ENCODE measurements at places on chromosomes 12 and 14. TPM values are rescaled to one million over a fixed set of nuclear protein-coding genes. Genes with fewer than 3 reads are reported as not detected.

Gene INSM2
- not detected for total RNA-seq

Gene CDKN3
- total RNA-seq: 1.6 TPM

Gene OR6C2
- not detected for total RNA-seq

Gene CFAP54
- 0.93 TPM for total RNA-seq

- no peak for DNase-seq
- H3K27ac ChIP-seq: no peak overlapping the region
- no peaks in the 10 kb centered on the region for H3K27me3 ChIP-seq
- no peaks in the 10 kb centered on the region for H3K36me3 ChIP-seq
- H3K4me3 ChIP-seq: no peak overlapping the region
Observed at GRCh38 chr14:104221071-104221625, 82.8 kb downstream of the KIF26A start.

- DNase-seq: no peak
- H3K4me3 ChIP-seq: no peak overlapping the region
- no peaks in the 10 kb centered on the region for H3K36me3 ChIP-seq
- H3K27ac ChIP-seq: no peak overlapping the region
- no peaks in the 10 kb centered on the region for H3K4me1 ChIP-seq
Observed at GRCh38 chr12:92192360-92192759, 46.7 kb upstream of the BTG1 start.

DNA sequence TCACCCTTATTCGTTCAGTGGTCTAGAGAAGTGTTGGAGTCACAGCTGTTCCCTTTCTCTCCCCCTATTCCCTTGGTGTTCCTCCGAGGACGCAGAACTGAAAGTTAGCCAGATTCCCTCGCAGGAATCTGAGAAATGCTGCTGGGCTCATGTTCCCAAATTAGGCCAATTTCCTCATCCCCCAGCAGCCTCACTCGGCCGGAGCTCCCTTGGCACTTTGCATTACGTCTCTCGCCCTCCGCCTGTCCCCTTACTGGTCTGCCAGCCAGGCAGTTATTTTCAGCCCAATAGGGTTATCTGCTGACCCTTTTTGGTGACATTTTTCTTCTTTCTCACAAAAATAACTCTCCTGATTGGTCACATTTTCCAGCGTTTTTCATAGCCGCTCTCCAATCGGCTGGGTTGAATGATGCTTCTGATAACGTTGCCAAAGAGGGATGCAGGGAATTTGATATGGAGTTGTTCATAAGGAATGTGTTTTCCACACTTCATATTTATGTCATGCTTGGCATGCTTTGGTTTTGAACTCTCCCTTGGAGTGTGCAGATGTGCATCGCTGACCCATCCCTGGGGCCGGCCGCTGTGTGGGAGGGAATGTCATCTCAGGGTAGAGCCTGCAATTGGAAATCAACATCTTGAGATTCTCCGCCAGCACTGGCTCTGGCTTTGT lies 9.9 kb downstream of the IFT43 start:
- DNase-seq: no peak
- no peaks in the 10 kb centered on the region for H3K27me3 ChIP-seq
- H3K27ac ChIP-seq: no peak overlapping the region
- H3K4me1 ChIP-seq: no peaks in the 10 kb centered on the region
- no peaks in the 10 kb centered on the region for H3K36me3 ChIP-seq
- H3K4me3 ChIP-seq: no peak overlapping the region

- H3K27ac ChIP-seq: no peak overlapping the region
- no peak overlapping the region for H3K4me3 ChIP-seq
- no peak for DNase-seq
- peaks cover 5% of the 10 kb centered on the region for H3K4me1 ChIP-seq
- H3K27me3 ChIP-seq: peaks cover 2% of the 10 kb centered on the region
Observed at GRCh38 chr12:102913453-102914226, 3.4 kb downstream of the PAH start.

DNA sequence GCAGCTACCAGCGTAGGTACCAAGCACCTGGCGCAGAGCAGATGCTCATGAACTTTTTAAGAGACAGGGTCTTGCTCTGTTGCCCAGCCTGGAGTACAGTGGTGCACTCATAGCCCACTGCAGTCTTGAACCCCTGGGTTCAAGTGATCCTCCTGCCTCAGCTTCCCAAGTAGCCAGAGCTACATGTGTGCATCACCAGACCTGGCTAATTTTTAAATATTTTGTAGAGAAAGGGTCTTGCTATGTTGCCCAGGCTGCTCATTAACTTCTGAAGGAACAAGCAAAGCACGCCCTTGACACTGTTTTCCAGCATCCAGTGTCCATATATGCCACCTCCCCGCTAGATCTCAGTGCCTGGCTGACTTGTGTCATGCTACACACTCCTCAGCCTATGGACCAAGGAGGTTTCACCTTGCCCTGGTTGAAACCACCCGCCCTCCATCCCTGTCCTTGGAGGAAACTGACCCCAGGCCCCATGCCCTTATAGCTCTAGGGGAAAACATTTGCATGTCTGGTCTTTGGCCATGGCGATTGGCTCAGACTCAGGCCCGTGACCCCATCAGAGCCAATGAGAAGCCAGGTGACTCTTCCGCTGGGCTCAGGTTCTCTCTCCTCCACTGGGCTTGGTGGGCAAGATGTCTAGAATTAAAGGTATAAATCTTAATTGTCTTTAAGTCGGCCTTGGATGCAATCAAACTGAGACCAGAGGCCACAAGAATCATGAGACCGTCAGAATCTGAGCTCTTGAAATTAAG lies 26.3 kb downstream of the TESC start:
- peaks cover 2% of the 10 kb centered on the region for H3K4me1 ChIP-seq
- no peak for DNase-seq
- no peaks in the 10 kb centered on the region for H3K36me3 ChIP-seq
- no peak overlapping the region for H3K27ac ChIP-seq

DNA sequence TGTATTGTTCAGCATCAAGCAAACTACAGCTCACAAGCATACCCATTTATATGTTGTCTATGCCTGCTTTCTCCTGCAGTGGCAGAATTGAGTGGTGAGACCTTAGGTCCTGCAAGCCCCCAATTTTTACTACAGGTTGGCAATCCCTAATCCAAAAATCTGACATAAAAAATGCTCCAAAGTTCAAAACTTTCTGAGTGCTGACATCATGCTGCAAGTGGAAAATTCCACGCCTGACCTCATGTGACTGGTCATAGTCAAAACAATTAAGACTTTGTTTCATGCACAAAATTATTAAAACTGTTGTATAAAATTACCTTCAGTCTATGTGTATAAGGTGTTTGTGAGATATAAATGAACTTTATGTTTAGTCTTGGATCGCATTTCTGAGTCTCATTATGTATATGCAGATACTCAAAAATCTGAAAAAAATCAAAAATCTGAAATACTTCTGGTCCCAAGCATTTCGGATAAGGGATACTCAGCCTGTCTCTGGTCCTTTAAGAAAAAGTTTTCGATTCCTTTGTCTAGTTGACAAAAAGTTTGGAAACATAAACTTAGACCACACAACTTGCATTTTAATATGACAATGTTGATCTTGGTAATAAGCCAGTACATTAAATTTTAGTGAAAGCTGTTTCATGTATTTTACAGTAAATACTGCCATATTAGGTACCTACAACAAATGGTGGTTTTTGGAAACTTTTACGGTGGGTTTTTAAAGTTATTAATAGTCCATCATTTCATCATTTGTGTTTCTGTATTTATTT lies 81.5 kb downstream of the AEBP2 start:
- no peak overlapping the region for H3K27ac ChIP-seq
- peaks cover 18% of the 10 kb centered on the region for H3K36me3 ChIP-seq
- DNase-seq: no peak
- H3K27me3 ChIP-seq: no peaks in the 10 kb centered on the region

DNA sequence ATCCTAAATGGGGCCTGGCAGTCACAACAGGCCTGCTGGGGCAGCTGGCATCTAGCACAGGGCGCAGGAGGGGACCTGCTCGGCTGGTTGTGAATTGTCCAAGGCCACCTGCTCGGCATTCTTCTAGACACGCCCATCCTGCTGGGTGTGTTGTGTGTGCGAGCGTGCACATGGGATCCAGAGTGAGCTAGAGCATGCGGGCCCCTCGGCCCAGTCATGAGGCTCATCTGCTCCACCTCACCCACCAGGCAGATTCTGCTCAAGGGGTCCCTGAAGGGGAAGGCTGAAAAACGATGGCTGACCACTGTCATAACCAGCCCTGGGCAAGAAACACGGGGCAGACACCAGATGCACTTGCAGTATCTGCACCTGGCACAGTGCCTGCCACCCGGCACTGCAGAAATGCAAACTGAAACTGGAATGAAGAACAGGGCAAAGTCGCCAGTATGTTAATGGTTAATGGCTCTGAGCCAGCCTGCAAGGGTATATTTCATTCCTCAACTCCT lies 31.8 kb downstream of the MAX start:
- no peaks in the 10 kb centered on the region for H3K4me1 ChIP-seq
- H3K36me3 ChIP-seq: peaks cover 13% of the 10 kb centered on the region
- no peak overlapping the region for H3K27ac ChIP-seq
- no peak overlapping the region for H3K4me3 ChIP-seq

DNA sequence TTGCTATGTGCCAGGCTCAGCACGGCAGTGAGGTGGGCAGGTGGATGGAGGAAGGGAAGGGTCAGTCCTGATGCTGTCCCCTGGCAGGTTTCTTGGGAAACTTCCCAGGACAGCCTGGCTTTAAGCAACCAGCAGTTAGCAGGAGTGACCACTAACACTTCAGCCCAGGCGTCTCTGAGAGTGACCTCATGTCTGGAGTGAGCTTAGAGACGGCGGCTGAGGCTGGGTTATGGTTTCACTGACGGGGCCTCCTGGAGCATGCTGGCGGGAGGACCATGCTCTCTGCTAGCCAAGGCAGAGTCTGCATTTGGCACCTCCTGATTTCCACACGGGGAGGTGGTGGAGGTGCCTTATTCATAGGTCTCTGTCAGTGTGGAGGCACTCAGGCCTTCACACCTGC lies 2.5 kb downstream of the HHIPL1 start:
- no peak for DNase-seq
- H3K4me3 ChIP-seq: no peak overlapping the region
- no peak overlapping the region for H3K27ac ChIP-seq
- H3K36me3 ChIP-seq: no peaks in the 10 kb centered on the region

DNA sequence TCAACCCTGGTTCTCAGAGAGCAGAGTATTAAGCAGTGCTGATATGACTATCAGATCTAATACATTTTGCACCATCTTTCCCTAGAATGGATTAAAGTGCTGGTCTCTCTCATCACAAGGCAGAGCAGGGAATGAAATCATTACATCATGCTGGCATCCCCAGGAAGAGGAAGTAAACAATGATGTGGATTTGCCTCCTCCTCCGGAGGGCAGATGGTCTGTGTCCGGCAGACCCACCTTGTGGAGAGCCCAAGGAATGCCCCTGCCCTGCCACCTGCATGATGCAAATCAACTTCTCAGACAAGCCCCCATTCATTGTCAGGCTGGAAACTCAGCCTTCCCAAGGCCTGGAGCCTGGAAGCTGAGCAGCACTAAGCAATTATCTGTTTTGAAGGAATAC lies 1149.1 kb downstream of the VRK1 start:
- peaks cover 21% of the 10 kb centered on the region for H3K36me3 ChIP-seq
- no peaks in the 10 kb centered on the region for H3K27me3 ChIP-seq
- H3K4me1 ChIP-seq: no peaks in the 10 kb centered on the region

DNA sequence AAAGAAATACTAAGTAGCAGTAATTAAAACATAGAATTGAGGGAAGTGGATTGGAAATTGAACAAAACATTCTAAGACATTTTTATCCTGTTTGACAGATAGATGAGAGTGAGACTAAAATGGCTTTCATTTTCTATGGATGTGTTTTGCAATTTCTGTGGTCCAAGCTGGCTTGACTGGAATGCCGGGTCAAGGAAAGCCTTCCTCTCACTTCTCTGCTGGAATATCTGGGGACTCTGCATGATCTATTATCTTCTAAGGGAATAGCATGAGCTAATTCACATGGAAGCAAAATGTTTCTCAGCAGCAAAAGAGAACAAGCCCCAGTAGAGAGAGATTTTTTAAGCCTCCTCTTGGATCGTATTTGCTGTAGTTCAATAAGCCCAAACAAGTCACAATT lies 407.9 kb upstream of the ATXN7L3B start:
- no peak overlapping the region for H3K4me3 ChIP-seq
- H3K4me1 ChIP-seq: no peaks in the 10 kb centered on the region
- H3K27me3 ChIP-seq: no peaks in the 10 kb centered on the region
- no peak overlapping the region for H3K27ac ChIP-seq
- no peak for DNase-seq
- no peaks in the 10 kb centered on the region for H3K36me3 ChIP-seq

DNA sequence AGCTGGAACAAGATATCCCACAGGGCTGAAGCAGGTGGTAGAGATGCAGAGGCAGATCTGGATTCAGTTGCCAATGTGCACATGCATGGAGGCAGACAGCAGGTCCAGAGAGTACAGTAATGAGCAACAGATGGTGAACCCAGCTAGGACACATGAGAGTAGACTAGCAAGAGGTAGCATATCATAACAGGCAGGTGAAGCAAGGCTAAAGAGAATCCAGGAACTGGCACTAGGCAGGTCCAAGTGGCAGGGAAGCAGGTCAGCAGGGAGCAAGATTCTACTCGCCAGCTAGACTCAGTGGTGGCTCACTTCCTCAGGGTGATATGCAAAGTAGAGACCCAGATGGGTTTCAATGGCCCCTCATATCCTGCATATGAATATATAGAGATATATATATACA lies 15.3 kb upstream of the MYF6 start:
- DNase-seq: no peak
- no peak overlapping the region for H3K27ac ChIP-seq
- H3K36me3 ChIP-seq: no peaks in the 10 kb centered on the region
- no peak overlapping the region for H3K4me3 ChIP-seq
- H3K4me1 ChIP-seq: no peaks in the 10 kb centered on the region

- no peak overlapping the region for H3K27ac ChIP-seq
- H3K27me3 ChIP-seq: peaks cover 3% of the 10 kb centered on the region
- no peak for DNase-seq
- H3K4me3 ChIP-seq: no peak overlapping the region
- H3K4me1 ChIP-seq: peaks cover 7% of the 10 kb centered on the region
Observed at GRCh38 chr14:24712909-24713308, 78.9 kb upstream of the GZMB start.

- H3K4me1 ChIP-seq: no peaks in the 10 kb centered on the region
- DNase-seq: peak; percentile 6
- H3K36me3 ChIP-seq: no peaks in the 10 kb centered on the region
- no peaks in the 10 kb centered on the region for H3K27me3 ChIP-seq
Observed at GRCh38 chr14:34227834-34228649, 234.0 kb downstream of the SPTSSA start.

GRCh38 chr12:127083008-127083949 lies 1183.7 kb upstream of the TMEM132C start:
- no peaks in the 10 kb centered on the region for H3K36me3 ChIP-seq
- H3K27ac ChIP-seq: no peak overlapping the region
- no peak for DNase-seq
- H3K27me3 ChIP-seq: no peaks in the 10 kb centered on the region
- H3K4me1 ChIP-seq: no peaks in the 10 kb centered on the region
- peak overlapping the region; percentile 45 for H3K4me3 ChIP-seq

DNA sequence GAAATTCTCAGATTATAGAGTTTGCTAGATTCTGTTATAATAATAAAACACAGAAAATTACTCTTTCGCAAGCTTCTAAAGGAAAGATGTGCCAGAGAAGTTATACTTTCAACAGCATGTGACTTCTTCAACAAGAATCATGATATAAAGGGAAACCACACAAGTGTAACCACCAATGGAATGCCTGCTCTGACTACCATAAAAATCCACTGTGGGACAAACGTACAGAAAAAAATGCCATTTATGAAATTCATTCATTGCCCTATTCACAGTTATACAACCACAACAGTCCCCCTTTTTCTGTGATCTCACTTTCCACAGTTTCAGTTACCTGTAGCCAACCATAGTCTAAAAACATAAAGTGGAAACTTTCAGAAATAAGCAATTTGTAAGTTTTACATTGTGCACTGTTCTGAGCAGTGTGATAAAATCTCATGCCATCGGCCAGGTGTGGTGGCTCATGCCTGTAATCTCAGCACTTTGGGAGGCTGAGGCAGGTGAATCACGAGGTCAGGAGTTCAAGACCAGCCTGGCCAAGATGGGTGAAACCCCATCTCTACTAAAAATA lies 3.2 kb downstream of the CATSPERB start:
- no peaks in the 10 kb centered on the region for H3K4me1 ChIP-seq
- DNase-seq: no peak
- H3K27ac ChIP-seq: no peak overlapping the region

Data from T-cell (primary cell).